ENCODE measurements at places on chromosomes 1 and 21.

GRCh38 chr21:29365661-29366265 lies 67.0 kb downstream of the BACH1 start:
- no peak for DNase-seq

GRCh38 chr1:174114788-174115448 lies 44.4 kb upstream of the RABGAP1L start:
- DNase-seq: peak; percentile 44

- no peak for DNase-seq
Measured at GRCh38 chr1:78304761-78305160, 186.0 kb upstream of the PTGFR start.

GRCh38 chr1:154170547-154171222 lies 15.8 kb upstream of the NUP210L start:
- DNase-seq: peak; percentile 62

DNA sequence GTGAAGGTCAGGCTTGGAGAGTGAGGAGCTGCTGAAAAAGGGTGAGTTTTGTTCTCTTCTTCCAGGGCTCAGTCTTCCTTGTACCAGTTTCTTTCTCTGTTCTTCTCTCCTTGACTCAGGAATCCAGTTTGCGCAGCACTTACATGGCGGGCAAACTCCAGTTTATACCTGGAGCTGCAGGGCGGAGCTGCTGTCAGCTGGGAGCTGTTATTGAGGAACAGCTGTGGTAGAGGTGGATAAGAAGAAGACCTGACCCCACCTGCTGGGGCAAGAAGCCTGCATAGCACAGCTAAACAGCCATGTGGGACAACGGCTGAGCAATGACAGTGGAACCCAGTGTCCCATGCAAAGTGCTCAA lies 46.2 kb downstream of the GALNT2 start:
- no peak for DNase-seq

All from inflammatory macrophage treated with lipopolysaccharide for 1 hour (primary cell).